NCI-H1417 treated with DMSO at 0.1 percent for 48 hours (cell line): ENCODE measurements at places on chromosomes 2 and 18.

DNA sequence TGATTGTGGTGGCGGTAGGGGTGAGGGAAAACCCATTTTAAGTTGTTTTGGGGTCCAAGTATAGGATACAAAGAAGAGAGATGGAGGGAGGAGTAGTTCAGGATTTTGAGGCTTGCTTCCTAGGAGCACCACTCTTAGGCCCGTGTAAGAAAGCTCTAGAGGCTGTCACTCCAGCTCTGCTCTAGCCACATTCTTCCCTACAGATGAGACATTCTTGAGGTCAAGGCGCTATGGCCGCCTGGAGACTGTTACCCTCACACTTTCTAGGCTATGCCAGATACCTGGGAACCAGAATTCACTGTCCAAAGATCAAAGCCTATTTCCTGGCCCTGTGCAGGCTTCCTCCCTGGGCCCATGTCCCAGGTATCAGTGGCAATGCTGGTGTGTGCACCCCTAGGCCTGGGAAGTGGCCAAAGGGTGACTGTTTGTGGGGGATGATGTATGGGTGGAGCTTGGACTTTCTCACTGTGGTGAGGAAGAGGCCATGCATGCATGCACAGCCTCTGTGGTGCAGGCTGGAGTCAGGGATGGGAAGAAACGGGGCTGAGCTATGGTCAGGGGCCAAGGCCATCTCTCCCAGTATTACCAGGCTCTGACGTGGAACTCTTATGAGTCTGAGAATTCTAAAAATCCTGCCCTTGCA lies 7.0 kb upstream of the TTL start:
- DNase-seq, result no peak

- peak; percentile 56 for DNase-seq
These were observed 245.8 kb downstream of the PAX3 start for GRCh38 chr2:222052934-222053367.

GRCh38 chr2:33392366-33392765 lies 84.1 kb upstream of the RASGRP3 start:
- DNase-seq, result no peak

GRCh38 chr2:129467941-129468340 lies 511.5 kb upstream of the RAB6C start:
- no peak for DNase-seq

- no peak for DNase-seq
These were observed 124.9 kb downstream of the GLI2 start for GRCh38 chr2:120860579-120860922.

DNA sequence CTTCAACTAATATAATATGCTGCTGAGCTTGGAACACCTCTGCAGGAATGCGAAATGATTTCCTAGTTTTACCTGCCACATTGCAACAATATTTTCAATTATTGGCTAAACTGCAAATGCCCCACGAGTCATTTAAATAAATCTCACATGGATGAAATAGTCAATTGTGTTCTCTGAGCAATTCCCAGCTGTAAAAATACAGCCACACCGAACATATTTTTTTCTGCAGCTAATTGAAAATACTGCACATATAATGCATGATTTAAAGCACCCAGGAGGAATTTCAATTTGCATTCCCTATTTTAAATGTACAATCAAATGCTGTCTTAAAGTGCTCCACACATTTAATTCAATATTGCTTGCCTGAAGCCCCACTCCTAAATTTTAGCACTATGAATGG lies 18.6 kb downstream of the SERPINE2 start:
- no peak for DNase-seq

DNA sequence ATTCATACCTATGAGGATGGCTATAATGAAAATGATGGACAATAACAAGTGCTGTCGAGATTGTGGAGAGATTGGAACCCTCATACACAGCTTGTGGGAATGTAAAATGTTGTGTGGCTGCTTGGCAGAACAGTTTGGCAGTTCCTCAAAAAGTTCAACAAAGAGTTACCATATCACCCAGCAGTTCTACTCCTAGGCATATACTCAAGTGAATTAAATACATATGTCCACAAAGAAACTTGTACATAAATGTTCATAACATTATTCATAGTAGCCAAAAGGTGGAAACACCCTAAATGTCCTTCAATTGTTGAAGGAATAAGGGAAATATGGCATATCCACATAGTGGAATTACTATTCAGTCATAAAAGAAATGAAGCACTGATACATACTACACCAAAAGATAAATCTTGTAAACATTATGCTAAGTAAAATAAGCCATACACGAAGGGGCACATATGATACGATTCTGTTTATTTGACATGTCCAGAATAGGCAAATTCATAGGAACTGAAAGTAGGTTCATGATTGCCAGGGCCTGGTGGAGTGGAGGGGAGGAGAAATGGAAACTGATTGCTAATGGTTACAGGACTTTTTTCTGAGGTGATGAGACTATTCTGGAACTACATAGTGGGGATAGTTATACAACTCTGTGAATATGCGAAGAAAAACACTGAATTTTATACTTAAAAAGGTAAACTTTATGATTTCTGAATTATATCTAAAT lies 92.1 kb downstream of the ADAM23 start:
- DNase-seq, result no peak

DNA sequence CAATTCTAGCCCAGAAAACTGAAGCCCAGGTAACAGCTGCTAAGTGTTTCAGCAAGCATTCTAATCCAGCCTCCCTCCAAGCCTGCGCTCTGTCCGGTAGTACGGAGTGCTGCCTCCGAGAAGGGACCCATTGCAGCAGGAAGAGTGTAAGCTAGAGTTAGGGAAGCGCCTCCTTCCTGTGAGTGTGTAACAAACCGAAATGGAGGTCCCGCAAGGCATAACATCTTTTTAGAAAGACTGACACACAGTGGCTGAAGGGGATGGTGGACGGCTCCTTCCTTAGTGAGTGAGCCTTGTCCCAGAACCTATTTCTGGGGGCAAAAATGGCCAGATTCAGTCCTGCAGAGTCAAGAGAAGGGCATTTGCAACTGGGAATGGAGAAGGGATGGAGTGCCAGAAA lies 12.2 kb downstream of the PKDCC start:
- DNase-seq, result no peak

DNA sequence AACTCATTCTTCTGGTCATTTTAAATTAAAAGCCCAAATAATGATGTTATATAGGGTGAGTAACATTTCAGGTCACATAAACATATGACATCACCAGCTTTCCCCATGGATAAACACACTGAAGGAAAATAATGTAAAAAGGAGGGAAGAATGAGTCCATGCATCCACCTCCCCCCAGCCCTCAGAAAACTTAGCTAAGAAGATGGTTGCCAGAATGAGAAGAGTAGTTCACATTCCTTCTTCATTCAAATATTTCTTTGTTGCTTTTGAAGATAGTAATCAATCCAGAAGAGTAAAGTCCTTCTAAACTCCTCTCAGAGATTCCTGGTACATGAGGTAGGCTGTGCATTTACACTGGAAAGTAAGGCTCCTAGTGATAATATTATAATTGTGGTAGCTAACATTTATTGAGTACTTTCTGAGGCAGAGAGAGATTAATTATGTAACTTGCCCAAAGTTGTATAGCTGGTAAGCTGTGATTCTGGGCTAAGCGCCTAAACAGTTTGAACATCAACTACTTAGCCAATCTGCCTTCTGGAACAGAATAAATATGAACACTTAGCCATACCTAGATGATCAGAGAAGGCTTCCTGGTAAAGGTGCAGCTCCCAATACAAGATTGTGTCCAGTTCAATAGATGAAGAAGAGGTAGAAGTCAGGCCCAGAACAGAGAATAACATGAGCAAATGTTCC lies 256.7 kb upstream of the FN1 start:
- no peak for DNase-seq

DNA sequence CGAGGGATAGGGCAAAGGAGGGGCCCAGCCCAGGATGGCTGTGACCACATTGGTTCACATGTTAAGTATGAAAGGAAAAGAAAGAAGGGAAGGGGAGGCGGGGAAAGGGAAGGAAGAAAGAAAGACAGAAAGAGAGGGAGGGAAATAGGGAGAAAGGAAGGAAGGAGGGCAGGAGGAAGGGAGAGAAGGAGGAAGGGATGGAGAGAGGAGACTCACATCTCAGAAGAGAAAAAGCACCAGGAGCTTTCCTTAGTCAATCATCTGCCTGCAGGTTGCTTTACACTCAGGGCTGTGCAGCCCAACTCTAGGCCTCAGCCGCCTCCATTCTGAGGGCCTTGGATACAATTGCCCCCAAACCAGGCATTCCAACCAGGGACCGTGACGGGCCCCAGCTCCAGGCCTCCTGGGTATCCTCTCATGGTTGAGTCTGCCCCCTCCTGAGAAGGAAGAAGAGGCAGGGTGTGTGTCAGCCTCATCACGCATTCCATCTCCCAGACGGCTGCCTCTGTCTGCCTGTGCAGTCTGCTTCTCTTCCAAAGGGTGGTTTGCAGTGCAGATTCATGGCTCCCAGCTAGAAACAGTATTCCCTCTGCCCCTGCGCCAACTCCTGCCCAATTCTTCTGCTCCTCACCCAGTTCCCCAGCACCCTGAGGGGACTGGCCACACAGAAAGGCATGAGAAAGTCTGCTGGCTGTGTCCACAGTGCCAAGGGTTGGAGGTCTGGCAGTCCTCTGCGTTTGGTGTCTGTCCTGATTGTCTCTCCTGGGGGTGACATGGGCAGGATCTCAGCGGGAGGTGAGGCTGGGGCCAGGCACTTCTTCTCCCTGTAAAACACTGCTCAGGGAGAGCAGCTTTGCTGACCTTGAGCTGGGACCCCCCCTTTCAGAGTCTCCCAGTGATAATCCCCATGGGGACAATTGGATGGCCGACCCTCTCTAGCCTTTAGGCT lies 163.3 kb downstream of the SMAD7 start:
- DNase-seq, result no peak

DNA sequence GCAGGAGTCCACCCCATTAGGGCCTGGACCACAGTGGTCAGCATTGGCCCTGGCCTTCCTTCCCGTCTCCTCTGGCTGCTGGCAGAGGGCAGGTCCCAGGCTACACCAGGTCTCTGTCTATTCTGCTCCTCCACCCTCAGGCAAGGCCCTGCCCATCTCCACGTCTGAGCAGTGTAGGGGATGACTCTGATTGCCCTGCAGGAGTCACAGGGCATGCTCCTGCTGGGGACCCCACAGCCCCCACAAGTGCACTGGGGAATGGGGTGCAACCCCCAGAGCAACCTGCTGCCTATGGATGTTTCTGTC lies 40.0 kb downstream of the STK25 start:
- no peak for DNase-seq

DNA sequence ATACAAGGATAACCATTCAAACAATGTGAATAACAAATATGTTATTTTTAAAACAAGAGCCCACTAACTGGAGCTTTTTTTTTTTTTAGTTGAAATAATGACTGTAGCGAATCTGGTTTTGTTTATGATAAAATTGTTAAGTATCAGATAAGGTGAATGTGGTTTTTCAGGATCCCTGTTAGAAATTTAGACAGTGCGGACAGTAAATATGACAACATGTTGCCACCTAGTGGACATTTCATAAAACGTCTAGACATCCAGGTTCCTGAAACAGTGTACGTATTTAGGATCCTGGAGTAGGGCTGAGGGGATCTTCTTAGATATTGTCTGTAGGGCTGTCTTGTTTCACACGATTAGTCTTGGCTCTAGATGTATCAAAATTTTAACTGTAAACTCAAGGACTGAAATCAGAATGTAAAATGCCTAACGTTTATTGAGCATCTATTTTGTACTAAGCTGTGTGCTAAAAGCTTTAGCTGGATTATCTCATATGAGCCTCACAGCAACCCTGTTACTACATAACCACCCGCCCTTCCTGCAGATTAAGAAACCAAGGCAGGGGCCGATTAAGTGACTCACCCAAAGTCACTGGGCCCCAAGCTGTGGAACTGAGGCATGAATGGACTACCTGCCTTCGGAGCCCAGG lies 23.9 kb upstream of the CCDC68 start:
- no peak for DNase-seq

DNA sequence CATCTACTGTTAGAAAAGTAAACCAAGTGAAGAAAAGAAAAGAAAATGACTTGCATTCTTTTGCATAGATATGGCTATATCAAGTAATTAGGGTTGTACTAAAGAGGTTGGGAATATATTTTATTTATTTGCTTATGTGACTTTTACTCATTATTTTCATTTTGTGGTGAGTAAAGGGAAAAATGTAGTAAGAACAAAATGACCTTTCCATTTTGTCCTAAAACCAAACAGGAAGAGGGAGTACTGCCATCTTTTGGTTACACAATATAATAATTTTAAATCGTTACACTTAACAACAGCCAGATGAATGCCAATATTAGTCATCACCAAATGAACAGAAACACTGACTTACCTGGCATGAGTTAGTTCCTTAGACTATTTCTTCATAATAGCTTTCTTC lies 47.3 kb upstream of the NDUFV2 start:
- no peak for DNase-seq

- DNase-seq, result no peak
These were observed 18.8 kb upstream of the SH3RF3 start for GRCh38 chr2:109110170-109110569.

DNA sequence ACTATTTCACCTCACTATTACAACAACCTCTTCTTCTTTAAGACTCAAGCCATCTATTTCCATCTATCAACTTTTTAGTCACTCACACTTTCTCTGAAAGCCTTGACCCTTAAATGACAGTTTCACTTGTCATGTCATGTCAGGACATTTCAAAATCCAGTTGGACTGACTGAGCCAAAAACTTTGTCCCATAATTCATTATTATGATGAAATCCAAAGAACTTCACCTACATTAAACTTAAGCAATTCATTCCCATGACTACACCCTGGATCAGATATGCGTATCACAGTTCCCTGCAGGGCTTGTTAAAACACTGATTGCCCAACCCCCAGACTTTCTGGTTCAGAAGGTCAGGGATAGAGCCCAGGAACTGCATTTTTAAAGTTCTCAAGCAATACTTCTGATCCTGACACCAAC lies 26.5 kb downstream of the LDAH start:
- no peak for DNase-seq

DNA sequence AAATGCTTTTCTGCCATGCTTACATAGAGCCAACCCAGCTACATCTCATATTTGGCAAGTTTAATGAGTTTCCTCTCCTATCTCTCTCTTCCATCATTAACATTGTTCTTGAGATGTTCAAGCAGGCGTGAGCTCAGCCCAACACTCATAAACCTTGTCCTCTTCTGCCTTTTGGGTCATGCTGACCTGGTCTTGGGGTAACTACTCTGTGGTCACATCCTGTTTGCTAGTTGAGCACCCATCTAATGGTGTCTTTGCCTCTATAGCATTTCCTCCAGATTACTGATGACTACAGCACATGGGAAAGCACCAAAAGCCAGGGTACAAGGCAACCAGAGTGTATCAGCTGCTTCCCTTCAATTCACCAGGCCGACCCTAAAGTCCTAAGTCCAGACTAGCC lies 366.9 kb upstream of the HNRNPA3 start:
- DNase-seq, result no peak

DNA sequence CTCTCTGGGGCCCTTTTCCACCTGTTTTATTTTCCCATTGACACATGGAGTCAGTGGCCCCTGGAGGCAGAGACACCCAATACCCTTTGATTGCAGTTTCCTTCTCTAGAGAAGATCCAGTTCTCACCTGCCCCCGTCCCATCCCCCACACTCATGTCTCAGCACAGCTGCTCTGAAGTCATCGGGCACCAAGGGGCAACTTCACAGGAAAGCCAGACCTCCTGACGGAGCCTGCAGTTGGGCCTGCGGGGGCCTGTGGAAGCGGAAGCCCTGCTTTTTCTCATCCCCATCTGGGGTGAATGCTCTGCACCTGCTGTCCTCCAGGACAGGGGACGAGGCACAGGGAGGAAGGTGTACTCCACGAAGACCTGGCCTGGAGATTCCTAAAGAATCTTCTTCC lies 308.3 kb upstream of the EPAS1 start:
- DNase-seq, result no peak

GRCh38 chr2:199258291-199258690 lies 199.4 kb downstream of the SATB2 start:
- DNase-seq, result no peak
